Fibroblast of the aortic adventitia (primary cell): ENCODE measurements at places on chromosomes 3 and 15.

- no peak for DNase-seq
Observed at GRCh38 chr3:70010346-70010745, 10.8 kb downstream of the SAMMSON start.

DNA sequence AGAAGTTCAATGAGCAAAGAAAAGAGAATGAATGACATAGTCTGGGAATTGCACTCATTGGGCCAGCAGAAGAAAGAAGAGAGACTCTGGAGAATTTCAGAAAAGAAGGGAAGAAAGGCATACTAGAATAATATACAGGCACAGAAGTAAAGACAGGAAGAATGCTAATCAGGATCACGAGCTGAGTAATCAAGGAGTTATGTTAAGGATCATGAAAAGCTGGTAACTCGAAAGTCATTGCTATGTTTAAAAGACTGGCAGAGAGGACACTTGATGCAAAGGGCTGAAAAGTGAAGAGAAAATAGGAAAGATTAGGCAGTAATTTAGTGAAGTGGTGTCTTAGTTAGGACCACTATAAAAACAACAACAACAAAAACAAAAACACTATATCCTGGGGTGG is 284.1 kb downstream of the ZBBX start:
- DNase-seq, result no peak

GRCh38 chr3:30728143-30728542 is 121.7 kb downstream of the TGFBR2 start:
- DNase-seq, result no peak

DNA sequence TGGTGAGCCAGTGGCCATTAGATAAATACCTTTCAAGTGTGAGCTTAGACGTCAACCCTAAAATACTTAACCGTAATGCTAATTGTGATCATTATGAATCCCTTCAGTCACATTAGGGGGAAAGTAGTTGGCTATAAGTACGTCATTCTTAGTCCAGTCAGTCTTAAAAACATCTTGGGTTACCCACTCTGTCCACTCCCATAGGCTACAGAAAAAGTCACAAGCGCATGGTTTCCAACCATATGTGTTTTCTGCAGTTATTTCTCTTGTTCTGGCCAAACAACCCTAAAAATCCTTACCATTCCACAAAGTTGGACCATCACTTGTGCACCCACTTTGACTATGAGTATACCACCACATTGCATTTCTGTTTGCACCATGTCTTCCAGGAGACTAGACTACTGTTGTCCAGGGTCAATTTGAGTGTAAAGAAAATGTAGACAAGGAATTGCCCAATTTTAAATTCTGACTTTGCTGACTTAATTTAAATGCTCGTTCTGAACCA is 3.3 kb downstream of the RPL15 start:
- no peak for DNase-seq

GRCh38 chr3:42497009-42497731 is 5.3 kb upstream of the VIPR1 start:
- DNase-seq, result peak; percentile 72
